ENCODE measurements at places on chromosomes 6 and 20. TPM values are rescaled to one million over a fixed set of nuclear protein-coding genes. Genes with fewer than 3 reads are reported as not detected.

Gene MCHR2
- not detected for total RNA-seq

- DNase-seq = peak; percentile 82
These were observed 10.7 kb downstream of the TUBB start for GRCh38 chr6:30730601-30731435.

- DNase-seq = no peak
These were observed 8.8 kb downstream of the ZBTB46 start for GRCh38 chr20:63822276-63822696.

DNA sequence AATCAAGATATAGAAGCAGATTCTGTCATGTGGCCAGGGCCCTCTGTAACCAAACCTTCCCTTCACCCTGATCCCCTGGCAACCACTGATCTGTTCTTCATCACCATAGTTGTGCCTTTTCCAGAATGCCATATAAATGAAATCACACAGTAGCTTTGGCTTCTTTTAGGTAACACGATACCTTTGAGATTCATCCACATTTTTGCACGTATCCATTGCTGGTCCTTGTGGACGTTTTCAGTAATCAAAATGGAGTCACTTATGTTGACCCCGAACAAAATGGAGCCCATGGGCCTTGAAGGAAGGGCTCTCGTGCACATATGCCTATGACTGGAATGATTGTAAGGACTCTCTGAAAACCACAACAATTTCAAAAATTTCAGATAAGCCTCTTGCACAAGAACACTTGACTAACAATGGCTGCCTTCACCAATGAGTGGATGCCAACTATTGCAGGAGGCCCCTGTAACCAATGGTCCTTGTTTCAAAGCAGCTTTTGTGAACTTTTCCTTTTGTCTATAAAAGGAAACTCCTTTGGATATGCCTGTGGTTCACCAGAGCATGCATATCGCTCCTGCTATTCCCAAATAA lies 84.3 kb upstream of the RALY start:
- DNase-seq = no peak

All from CD4-positive, CD25-positive, alpha-beta regulatory T cell (primary cell).